ENCODE measurements at places on chromosomes 2 and 18. TPM values are rescaled to one million over a fixed set of nuclear protein-coding genes. Genes with fewer than 3 reads are reported as not detected.

GYPC gene
- 93.2 TPM for polyA plus RNA-seq

SOWAHC gene
- 0.99 TPM for polyA plus RNA-seq

CPLX4 gene
- polyA plus RNA-seq, result not detected

GRCh38 chr2:156340804-156341451 is 8.4 kb upstream of the NR4A2 start:
- DNase-seq, result no peak
- H3K4me3 ChIP-seq, result peak overlapping the region; percentile 89
- H3K4me1 ChIP-seq, result peaks cover 41% of the 10 kb centered on the region
- H3K27ac ChIP-seq, result peak overlapping the region; percentile 100
- H3K36me3 ChIP-seq, result no peaks in the 10 kb centered on the region

DNA sequence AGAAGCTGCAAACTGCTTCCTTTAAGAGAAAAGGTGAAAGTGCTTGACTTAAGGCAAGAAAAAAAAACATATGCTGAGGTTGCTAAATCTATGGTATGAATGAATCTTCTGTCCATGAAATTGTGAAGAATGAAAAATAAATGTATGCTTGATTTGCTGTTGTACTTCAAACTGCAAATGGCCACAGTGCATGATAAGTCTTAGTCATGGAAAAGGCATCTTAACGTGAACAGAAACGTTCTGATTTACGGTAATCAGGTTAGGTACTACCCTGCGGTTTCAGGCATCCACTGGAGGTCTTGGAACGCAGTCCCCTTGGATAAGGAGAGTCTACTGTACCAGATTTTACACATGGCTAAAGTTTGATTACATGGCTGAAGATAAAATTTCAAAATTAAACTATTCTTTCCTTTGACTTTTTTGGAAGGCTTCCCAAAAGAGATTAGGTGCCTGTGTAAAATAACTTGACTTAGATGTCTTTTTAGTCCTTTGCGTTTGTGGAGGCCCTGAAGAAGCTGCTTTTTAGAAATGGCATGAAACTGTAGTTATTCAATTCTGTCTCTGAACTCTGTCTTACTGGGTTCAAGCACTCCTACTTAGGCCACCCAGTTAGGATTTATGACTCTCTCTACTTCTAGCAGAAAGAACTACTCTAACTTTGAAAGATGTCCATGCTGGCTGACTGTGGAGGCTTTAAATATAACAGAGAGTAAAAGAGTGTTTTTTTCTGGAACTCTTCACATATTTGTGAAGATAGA is 35.9 kb upstream of the SCN9A start:
- no peak overlapping the region for H3K4me3 ChIP-seq
- DNase-seq, result no peak
- no peaks in the 10 kb centered on the region for H3K27me3 ChIP-seq
- no peak overlapping the region for H3K27ac ChIP-seq

GRCh38 chr2:122707224-122707824 is 951.9 kb downstream of the TSN start:
- no peaks in the 10 kb centered on the region for H3K36me3 ChIP-seq
- no peak overlapping the region for H3K27ac ChIP-seq
- H3K4me3 ChIP-seq, result no peak overlapping the region

DNA sequence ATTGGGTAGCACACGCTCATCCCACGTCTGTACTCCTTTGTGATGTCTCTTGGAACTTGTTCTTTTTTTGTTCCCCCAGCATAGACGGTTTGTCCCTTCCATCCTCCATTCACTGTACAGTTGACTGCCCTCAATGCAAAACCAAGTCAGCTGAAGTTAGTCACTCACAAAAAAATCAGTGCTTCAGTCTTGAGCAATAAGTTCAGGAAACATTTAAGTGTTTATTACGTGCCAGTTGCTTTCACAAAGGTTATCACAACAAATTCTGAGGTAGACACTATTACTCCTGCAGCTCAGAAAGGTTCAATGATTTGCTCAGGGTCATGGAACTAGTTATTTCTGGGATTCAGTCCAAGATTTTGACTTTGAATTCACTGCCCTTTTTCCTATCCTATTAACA is 102.2 kb downstream of the PDE1A start:
- H3K4me3 ChIP-seq, result no peak overlapping the region
- H3K36me3 ChIP-seq, result no peaks in the 10 kb centered on the region
- H3K4me1 ChIP-seq, result no peaks in the 10 kb centered on the region
- H3K27ac ChIP-seq, result no peak overlapping the region

DNA sequence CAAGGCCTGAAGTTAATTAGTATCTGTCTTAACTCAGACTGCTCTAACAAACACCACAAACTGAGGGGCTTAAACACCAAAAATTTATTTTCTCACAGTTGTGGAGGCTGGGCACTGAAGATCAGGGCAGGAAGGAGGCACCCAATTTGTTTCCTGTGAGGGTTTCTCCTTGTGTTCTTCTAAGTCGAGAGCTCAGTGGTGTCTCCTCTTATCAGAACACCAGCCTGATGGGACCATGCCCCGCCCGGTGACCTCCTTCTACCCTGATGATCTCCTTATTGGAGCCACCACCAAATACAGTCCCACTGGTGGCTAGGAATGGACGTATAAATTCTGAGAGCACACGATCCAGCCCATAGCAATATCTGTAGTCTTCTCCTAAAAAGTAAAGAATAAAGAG is 20.5 kb downstream of the TMEM18 start:
- no peak for DNase-seq
- no peak overlapping the region for H3K27ac ChIP-seq

DNA sequence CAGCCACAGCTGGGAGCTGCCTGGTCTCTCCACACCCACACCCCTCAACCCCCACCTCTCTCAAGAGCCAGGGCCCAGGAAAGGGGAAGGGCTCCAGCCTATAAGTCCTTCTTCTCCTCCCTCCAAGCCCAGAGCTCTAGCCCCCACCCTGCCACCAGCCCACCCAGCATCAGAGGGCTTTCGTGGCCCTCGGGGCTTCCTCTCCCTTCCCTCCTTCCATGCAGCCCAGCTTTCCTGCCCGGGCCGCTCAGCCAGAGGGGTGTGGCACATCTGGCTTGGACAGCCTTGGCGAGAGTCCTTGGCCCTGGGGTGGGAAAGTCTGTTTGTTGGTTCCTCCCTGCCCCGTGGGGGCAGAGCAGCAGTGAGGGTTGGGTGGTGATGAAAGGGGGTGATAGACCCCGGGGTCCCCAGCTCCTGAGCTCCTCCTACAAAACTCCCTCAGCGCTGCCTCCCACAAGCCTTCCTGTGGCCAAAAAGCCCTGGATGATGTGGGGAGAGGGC is 7.0 kb downstream of the TNS1 start:
- peak overlapping the region; percentile 63 for H3K27ac ChIP-seq
- peaks cover 25% of the 10 kb centered on the region for H3K4me1 ChIP-seq
- H3K4me3 ChIP-seq, result no peak overlapping the region
- DNase-seq, result peak; percentile 74

GRCh38 chr2:8566774-8567468 is 114.9 kb upstream of the ID2 start:
- no peak overlapping the region for H3K27ac ChIP-seq
- no peak overlapping the region for H3K4me3 ChIP-seq
- no peak for DNase-seq
- no peaks in the 10 kb centered on the region for H3K36me3 ChIP-seq
- H3K4me1 ChIP-seq, result no peaks in the 10 kb centered on the region

- no peak for DNase-seq
- peaks cover 2% of the 10 kb centered on the region for H3K27me3 ChIP-seq
- H3K4me1 ChIP-seq, result no peaks in the 10 kb centered on the region
- no peaks in the 10 kb centered on the region for H3K36me3 ChIP-seq
- H3K4me3 ChIP-seq, result no peak overlapping the region
Measured at GRCh38 chr18:27789406-27789805, 387.5 kb downstream of the CDH2 start.

- no peaks in the 10 kb centered on the region for H3K36me3 ChIP-seq
- H3K4me1 ChIP-seq, result no peaks in the 10 kb centered on the region
- H3K27ac ChIP-seq, result no peak overlapping the region
- H3K27me3 ChIP-seq, result no peaks in the 10 kb centered on the region
Measured at GRCh38 chr2:223314811-223315210, 262.8 kb downstream of the KCNE4 start.

DNA sequence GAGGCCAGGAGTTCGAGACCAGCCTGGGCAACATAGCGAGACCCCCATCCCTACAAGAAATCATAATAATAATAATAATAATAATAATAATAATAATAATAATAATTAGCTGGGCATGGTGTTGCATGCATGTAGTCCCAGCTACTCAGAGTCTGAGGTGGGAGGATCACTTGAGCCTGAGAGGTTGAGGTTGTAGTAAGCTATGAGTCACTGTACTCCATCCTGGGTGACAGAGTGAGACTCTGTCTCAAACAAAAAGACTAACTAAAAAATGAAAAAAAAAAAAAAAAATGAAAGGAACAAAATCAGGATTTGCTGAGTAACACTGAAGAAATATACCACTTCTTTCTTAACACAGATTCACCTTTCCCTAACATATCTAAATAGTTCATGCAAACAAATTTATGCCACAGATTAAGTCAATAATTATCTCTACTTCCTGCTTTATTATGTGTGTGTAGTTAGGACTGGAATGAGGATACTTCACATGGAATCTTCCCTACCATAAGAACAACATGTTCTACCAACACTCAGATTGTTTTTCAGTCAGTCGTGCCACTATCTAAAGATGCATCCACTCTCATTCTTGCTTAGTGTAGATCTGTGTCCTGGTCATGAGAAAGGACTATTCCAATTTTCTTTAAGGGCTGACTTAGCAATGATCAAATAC is 928.7 kb downstream of the SLC4A3 start:
- no peaks in the 10 kb centered on the region for H3K36me3 ChIP-seq
- DNase-seq, result no peak
- no peak overlapping the region for H3K4me3 ChIP-seq
- no peak overlapping the region for H3K27ac ChIP-seq
- no peaks in the 10 kb centered on the region for H3K4me1 ChIP-seq
- H3K27me3 ChIP-seq, result no peaks in the 10 kb centered on the region

DNA sequence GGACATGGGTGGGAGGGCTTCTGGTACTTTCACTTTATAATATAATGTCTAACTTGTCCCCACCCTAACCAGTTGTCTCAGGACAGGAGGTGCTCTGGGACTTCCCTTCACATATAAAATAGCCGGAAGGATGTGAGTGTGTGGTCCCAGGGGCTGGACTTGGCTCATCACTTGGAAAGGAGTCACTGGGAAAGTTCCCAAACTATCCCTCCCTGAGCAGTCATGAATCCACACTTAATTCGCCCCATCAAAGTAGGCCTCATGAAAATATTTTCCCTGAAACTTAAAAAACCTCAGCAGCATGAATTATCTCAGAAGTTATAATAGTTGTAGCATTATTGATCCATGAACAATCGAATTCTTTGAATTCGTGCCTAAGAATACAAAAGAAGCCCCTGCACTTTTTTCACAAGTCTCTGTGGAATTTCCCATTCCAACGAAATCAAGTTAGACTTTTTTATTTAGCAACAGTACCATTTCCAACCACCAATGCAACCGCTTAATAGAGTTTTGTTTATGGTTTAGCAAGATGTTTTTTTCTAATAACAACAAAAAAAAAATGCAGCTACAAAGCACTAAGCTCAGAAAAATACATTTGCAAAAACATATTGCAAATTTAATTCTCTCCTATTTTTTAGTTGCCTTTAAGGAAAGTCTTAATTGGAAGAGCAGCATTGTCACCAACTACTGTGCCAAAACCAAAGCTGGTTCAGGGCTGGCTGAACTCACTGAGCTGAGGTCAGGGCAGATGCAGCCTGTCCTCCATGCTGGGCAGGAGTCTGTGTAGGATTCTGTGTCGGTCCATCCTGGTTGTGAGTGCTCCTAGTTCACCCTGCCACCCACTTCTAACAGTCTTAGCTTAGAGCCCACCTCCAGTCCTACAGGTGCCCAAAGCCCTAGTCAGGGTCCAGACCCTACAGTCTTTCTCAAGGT is 68.8 kb upstream of the SPTBN1 start:
- no peaks in the 10 kb centered on the region for H3K36me3 ChIP-seq
- DNase-seq, result peak; percentile 45
- peaks cover 3% of the 10 kb centered on the region for H3K4me1 ChIP-seq
- no peaks in the 10 kb centered on the region for H3K27me3 ChIP-seq
- no peak overlapping the region for H3K4me3 ChIP-seq

DNA sequence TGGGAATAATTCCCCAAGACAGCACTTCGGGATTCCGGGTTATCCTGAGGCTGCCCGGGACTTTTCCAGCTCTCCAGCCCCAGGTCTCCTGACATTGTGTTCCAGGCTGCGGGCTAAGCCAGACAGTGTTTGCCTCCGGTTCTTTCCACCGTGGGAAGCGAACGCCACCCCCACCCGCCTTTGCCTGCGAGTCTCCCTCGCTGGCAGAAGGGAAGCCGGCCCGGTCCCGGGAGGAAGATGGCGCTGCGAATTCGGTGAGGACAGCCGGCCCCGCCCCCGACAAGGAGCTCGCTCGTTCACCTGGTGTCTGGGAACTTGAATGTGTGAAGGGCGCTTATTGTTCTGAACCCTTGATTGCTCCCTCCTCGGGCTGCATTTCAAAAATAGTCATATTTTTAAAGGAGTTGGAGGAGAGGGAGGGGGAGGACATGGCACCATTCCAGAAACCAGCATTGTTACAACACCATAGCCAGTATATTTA is 2.9 kb downstream of the LRATD1 start:
- H3K4me1 ChIP-seq, result peaks cover 8% of the 10 kb centered on the region
- peaks cover 13% of the 10 kb centered on the region for H3K27me3 ChIP-seq
- H3K36me3 ChIP-seq, result no peaks in the 10 kb centered on the region
- H3K27ac ChIP-seq, result no peak overlapping the region
- peak; percentile 65 for DNase-seq

GRCh38 chr2:241225983-241226382 is 37.5 kb downstream of the ANO7 start:
- no peak overlapping the region for H3K27ac ChIP-seq
- H3K36me3 ChIP-seq, result peaks cover 60% of the 10 kb centered on the region
- H3K4me3 ChIP-seq, result no peak overlapping the region
- H3K27me3 ChIP-seq, result no peaks in the 10 kb centered on the region
- H3K4me1 ChIP-seq, result peaks cover 6% of the 10 kb centered on the region

DNA sequence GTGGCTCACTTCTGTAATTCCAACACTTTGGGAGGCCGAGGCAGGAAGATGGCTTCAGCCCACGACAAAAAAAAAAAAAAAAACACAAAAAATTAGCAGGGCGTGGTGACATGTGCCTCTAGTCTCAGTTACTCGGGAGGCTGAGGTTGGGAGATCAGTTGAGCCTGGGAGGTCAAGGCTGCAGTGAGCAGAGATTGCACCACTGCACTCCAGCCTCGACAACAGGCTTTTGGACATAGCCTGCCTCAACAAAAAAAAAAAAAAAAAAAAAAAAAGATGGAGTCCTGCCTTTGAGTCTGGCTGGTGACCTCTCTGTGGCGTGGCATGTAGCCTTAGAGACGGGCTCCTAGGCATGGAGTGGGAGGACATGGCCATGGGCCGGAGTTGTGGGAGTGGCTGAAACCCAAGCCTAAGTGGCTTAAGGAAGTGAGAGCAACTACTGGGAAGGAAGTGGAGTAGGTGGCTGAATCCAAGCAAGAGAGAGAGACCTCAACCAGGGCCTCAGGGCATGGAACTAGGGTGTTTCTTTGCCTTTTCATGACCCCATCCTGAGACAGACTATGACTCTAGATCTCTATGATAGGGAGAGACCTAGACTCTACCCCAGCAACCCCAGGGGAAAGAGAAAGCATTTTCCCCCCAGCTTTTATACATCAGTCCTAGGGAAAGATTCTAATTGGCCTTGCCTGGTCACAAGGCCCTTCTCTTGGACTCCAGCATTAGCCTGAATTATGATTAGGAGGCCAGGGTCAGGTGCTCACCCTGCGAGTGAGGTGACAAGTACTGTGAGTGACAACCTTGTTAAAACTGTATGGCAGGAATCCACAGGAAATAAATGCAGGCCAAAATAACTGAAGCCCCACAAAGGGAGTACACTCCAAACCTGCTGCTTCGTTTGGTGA is 34.2 kb downstream of the NPAS2 start:
- no peaks in the 10 kb centered on the region for H3K4me1 ChIP-seq
- H3K36me3 ChIP-seq, result no peaks in the 10 kb centered on the region
- no peak for DNase-seq
- H3K27ac ChIP-seq, result no peak overlapping the region

Measured in psoas muscle (tissue), 8 donors.